ENCODE measurements at places on chromosomes 7 and 10.

- no peak for DNase-seq
Observed at GRCh38 chr10:107481881-107482280, 317.4 kb upstream of the SORCS1 start.

GRCh38 chr7:28459306-28459705 is 47.0 kb downstream of the CREB5 start:
- no peak for DNase-seq

DNA sequence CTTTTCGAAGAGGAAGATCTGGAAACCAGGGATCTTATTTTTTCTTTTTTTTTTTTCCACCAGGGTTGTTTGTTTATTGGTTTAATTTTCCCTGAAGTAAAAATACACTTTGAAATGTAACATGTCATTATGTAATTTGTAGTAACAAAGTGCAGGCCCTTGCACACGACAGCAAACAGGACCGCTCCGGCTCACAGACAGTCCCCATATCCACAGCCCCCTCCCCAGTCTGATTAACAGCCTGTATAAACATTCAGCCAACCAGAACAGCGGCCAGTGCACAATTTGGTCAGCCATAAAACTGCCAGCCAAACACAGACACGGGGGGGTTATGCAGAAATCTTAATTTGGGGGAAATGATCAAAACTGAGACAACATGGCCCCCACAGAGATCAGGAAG is 431.6 kb upstream of the NPVF start:
- no peak for DNase-seq

DNA sequence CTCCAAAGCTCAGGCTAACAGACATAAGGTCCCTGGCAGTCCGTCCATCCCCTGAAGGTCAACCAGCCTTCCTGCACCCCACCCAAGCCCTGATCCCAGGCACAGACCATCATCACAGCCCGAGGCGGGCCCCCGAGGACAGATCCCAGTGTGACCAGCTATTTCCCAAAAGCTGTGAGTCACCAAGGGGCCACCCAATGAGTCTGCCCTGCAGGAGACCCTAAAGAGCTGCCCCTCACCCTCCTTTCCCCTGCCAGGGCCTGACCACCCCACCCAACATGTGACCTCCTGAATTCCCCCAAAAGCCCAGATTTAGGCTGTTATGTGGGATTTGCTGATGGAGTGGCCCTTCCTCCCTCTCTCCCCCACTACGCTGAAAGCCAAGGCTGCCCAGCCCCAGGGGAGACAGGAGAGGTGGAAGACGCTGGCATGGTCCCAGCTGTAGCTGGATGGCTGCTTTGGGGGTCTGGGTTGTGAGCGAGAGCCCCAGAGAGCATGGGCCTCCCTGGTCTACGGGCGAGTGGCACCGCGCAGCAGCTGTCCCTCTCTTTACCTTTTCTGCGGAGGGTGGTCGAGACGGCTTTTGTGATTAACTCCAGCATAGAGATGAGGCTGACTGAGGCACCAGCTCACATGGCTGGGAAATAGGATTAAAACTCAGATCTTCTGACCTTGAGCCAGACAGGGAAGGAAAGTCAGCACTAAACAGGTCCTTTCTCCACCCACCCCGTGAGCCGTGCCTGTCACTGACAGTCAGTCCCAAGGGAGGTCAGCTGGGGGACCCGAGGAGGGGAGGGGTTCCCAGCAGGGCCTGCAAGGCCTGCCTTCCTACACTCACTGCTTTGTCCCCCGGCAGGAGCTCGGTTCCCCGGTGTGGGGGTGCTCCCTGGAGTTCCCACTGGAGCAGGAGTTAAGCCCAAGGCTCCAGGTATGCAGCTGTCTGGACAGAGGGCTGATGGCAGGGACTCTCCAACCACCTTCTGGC is 16.7 kb downstream of the ELN start:
- no peak for DNase-seq

- DNase-seq, result no peak
Observed at GRCh38 chr10:35765066-35765527, 123.0 kb upstream of the FZD8 start.

- DNase-seq, result no peak
Observed at GRCh38 chr10:131350660-131351059, 39.1 kb upstream of the TCERG1L start.

GRCh38 chr10:54958844-54959243 is 157.8 kb upstream of the PCDH15 start:
- no peak for DNase-seq

GRCh38 chr7:47685712-47686376 is 103.9 kb upstream of the TNS3 start:
- DNase-seq, result no peak

- DNase-seq, result no peak
Observed at GRCh38 chr7:73931502-73931901, 70.5 kb downstream of the TMEM270 start.

DNA sequence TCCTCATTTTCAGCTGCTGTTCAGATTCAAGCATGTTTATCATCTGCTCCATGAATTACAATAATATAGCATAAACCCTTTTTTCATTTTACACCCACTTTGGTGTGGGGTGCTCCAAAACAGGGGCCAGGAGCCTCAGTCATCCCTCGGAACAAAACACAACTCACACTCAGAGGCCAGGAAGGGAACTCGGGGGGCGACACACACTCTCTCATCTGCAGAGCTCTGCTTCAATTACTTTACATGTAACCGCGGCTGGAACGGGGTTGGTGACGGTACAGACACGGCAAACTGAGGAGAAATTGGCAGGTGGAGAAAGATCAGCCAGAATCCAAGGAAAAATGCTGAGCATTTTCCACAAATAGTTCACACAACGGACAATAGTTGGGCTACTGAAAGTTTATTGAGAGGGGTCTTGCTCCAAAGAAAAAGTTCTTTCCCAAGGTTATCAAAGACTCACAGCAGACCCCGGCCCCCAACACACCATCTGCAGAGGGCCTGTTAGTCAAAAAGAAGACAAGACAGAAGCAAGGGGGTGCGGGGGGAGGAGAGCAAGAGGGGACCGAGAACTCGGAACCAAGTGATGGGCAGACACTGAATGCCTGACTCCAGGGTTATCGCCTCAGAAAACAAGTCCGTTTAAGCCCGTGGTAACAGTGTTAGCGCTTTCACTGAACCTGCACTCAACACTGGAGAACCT is 20.5 kb downstream of the DIP2C start:
- no peak for DNase-seq

Measured in stimulated activated CD4-positive, alpha-beta T cell treated with anti-CD3 and anti-CD28 coated beads, Interleukin-4, amount 100 ng/mL, for 24 hours (primary cell).